ENCODE measurements at places on chromosomes 13 and 19. TPM values are rescaled to one million over a fixed set of nuclear protein-coding genes. Genes with fewer than 3 reads are reported as not detected.

Gene SIGLEC12
- total RNA-seq: not detected

Gene CPAMD8
- 10.6 TPM for total RNA-seq

GRCh38 chr19:11295665-11296245, at the start of gene TSPAN16:
TSPAN16 (plus strand) TSS chr19:11296160; CDS start chr19:11296298, 138 bp downstream.
- DNase-seq: no peak

DNA sequence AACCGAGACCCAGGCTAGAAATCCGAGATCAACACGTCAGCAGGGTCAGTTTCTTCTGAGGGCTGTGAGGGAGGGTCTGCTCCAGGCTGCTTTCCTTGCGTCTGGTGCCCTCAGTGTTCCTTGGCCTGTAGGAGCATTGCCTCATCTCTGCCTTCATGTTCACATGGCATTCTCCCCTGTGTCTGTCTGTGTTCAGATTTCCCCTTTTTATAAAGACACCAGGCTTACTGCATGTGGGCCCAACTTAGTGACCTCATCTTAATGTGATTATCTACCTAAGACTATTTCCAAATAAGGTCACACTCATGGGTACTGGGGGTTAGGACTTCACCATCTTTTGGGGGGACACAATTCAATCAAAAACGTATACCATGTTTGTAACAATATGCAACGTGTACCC, 57.2 kb upstream of the C1QTNF9 start:
- DNase-seq: no peak

Gene UBE2L5
- not detected for total RNA-seq

GRCh38 chr19:897442-898039, 4.3 kb downstream of the RNU6-9 start:
- peak; percentile 93 for DNase-seq

Gene C13orf46
- 2.2 TPM for total RNA-seq

- DNase-seq: no peak
These were observed 2.0 kb downstream of the SPACA6 start for GRCh38 chr19:51695088-51695487.

GRCh38 chr13:75214846-75215245, 267.1 kb downstream of the TBC1D4 start:
- no peak for DNase-seq

- DNase-seq: no peak
These were observed 38.0 kb upstream of the ADGRE5 start for GRCh38 chr19:14343286-14343685.

GRCh38 chr13:22173610-22174009, 502.7 kb downstream of the FGF9 start:
- DNase-seq: no peak

- no peak for DNase-seq
These were observed 13.5 kb downstream of the NOTCH3 start for GRCh38 chr19:15187026-15188007.

- DNase-seq: no peak
These were observed 143.5 kb upstream of the UBL3 start for GRCh38 chr13:29993716-29994488.

GRCh38 chr13:36850790-36851438, 31.9 kb downstream of the RFXAP start:
- DNase-seq: no peak

DNA sequence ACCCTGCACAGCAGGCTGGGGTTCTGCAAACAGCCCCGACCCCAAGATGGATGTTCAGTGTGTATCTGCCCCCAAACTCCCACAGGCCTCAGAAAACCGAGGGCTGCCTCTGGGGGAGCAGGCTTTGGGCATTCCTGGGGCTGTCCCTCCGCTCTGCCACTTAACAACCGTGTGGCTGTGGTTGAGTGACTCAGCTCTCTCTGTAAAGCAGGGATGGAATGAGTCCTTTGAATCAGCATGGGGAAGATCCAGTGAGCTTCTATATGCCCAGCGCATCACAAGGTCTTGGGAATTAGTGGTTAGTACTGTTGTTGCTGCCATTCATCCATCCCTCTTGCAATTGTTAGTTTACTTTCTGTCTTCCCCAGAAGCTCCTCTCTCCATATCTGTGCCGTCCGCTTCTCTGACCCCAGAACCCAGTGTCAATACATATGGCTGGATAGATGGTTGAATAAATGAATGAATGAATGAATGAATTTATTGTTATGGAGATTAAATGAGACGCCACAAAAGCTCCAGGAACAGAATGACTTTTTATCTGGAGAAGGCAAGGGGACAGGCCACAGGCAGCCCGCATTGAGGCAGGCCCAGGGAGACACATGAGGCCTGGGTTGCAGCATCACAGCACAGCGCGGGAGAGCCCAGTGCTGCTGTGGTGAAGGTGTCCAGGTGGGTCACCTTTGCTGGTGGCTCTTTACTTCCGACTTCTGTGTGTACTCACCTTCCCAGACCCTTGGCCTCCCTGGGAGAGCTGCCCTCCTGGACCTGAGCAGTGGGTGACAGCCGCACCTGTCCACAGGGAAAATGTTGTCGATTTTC, 89.2 kb downstream of the RGCC start:
- DNase-seq: no peak

DNA sequence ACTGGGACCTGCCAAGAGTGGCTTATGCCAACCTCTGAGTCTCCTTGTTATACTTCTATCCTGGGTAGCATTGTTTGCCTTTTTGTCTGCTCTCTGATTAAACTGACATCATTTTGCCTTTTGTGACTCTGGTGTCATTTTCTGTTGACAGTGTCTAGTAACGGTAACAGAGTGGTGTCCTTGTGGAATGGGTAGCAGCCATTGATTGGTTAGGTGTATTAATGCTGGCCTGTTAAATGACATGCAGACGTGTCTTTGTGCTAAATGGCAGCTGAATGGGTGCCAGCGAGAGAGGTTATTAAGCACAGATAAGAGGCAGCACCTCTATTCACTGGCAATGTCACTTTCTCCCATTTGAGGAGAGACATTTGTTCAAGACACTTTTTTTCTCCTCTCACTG, 1289.4 kb downstream of the PCDH9 start:
- DNase-seq: no peak

Gene SKA3
- total RNA-seq: 3.1 TPM

Gene NCAN
- not detected for total RNA-seq

Gene HSD17B14
- 13.5 TPM for total RNA-seq

Gene TICAM1
- total RNA-seq: 12.3 TPM

GRCh38 chr19:41298348-41298964, 11.5 kb upstream of the CCDC97 start:
- no peak for DNase-seq

DNA sequence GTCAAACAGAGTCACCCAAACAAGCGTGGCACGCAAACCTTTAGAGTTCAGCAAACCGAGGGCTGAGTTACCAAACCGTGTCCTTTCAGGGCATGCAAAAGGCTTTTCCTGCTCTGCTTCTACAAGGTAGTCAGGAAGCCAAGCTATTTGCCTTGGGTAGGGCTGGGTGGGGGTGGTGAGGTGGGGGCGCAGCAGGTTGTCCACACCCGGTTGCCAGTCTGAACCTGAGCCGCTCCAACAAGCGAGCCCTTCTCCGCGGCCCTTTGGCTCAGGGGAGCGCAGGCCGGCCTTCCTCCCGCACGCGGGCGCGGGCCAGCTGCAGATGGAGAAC, 347 bp upstream of the CLDN10 start:
- no peak for DNase-seq

Gene TNFSF11
- total RNA-seq: not detected

DNA sequence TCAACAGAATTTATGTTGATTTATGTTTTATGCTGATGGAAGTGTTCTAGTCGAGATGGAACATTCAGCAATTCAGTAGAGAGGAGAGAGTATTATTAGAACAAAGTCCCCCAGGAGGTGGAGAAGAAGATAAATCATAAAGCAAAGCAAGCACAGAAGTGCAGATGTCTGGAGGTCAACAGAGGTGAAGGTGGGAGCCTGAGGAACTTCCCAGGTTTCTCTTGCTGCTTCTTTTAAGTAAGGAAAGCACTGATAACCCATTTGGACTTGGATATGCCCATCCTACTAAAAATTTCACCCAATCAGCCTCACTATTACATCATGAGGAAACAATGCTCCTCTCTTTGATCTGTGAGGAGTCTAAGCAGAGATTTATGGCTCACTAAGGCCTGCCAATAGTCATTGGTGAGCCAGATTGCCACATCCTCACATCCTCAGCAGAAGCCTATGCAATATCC, 98.8 kb downstream of the EPSTI1 start:
- no peak for DNase-seq

GRCh38 chr19:44741841-44742329, 6.6 kb upstream of the BCL3 start:
- DNase-seq: no peak

DNA sequence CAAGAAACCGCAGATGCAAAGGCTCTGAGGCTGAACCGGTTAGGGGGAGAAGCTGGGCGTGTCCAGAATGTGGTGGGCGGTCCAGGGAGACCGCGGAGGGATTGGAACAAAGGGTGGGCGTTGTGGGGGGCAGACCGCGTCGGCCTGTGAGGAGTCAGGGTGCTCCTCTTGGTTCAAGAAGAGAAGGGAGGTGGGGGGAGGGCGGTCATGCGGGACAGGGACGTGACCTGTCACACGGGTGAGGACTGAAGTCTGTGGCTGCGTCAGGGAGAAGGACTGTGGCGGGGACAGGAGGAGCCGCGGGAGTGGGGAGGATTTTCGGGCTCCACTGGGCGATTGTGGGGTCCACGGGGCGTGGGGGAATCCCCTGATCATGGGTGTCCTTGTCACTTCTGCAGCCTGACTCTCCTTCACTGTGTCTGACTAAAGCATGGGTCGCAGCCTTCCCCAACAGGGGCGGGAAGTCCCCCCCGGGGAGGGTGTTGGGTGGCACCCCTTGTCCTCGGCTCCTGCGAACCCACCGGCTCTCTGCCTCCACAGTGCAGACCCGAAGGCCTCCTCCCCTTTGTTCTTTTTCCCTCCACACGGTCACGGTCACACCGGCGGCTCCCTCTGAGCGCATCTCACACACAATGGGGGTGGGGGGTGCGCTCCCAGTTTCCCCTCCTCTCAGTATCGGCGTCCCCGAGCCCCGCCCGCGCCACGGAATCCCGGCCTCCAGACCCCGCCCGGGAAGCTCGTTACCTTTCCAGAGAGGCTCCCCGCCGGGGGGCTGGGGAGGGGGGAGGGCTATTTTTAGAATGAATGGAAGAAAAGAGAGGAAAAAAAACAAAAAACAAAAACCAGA, 16.4 kb upstream of the KCNN1 start:
- DNase-seq: no peak

GRCh38 chr13:76925115-76925514, 23.2 kb upstream of the ACOD1 start:
- DNase-seq: no peak

DNA sequence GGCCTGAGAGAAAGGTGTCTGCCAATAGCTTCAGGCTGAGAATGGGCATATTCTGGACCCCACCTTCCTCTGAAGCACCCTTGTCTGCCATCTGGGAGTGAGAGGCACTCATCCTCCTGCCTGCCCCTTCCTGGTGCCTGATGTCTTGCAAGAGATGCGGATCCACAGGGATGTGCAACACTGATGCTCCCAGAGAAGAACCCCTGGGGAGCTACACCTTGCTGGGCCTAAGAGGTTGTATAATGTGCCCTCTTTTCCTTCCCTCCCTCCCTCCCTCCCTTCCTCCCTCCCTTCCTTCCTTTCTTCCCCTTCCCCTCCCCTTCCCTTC, 34.6 kb downstream of the ADPRHL1 start:
- DNase-seq: no peak

DNA sequence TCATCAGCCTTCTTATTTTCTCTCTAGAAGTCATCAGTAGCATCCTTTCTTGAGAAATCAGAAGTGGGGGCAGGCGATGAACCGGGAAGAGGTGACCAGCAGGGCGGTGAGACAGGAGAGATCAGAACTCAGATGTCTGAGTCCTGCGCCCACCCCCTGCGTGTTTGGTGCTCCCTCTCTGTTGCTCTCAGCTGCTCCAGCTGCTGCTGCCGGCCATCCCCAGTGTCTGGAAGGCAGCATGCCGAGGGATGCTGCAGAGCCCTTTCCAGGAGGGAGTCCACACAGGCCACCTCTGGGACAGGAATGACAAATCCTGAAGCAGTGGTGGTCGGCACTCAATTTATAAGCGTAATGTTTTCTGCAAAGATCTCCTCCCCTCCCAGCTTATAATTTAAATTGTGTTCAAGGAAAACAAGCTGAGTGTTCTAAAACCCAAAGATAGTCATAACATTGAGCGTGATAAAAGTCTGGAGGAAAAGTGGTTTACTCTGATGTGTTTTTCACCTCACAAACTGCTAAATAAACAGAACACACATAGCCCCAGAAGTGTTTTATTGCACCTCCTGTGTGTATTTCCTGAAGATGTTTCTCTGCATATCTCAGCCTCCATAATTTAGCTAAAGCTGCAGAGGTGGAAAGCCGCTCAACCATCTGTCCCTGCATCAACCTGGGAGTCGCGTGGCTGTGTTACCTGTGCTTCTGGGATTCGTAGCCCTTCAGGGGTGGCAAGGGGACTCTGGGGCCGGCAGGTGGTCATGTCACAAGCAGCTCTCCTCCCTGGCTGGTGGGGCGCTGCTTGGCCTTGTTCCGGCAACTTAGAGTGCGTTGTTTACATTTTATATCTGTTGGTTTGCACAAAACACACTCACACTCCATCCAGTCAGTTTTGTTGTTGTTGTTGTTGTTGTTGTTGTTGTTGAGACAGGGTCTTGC, 191.2 kb downstream of the USP12 start:
- no peak for DNase-seq

GRCh38 chr13:27673911-27674310, 52.2 kb downstream of the POLR1D start:
- DNase-seq: no peak

DNA sequence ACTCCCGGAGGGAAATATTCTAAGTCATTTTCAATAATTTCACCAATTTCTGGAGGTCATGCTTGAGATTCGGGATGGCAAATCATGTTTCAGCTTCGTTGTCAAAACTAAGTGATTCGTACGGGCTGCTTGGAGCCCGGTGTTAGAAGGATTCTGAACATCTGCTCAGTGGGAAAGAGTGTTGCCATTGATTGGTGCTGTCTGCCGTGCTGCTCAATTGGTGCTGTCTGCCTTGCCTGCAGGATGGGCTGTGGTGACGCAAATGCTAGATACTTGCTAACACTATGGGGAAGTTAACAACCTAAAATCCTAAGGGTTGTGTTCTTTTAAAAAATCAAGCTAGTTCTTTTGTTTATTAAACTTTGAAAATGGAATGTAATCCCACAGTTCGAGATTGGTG, 17.3 kb upstream of the CACNG8 start:
- no peak for DNase-seq

- DNase-seq: no peak
These were observed 37.0 kb downstream of the IRS2 start for GRCh38 chr13:109749365-109749764.

- DNase-seq: no peak
These were observed 10.6 kb downstream of the BCKDHA start for GRCh38 chr19:41408256-41408655.

Data from chondrocyte (in vitro differentiated cells).